ENCODE measurements at places on chromosomes 4 and X.

DNA sequence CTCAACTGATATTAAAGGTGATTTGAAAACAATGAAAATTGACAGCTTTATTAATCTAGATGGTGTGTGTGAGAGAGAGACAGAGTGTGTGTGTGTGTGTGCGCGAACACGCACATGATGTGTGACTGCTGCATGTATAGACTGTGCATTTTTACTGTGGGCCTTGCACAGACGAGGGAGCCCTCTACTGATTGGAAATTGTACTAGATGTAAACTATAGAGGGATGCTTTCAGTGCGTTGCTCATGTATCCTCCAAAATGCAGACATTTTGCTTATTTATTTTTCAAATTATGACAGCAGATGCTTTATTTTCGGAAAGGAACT, 168.4 kb upstream of the GK2 start:
- no peak for DNase-seq

GRCh38 chr4:162852642-162853041, 314.0 kb downstream of the NAF1 start:
- DNase-seq = no peak

- DNase-seq = no peak
These were observed 153.5 kb downstream of the PCDH18 start for GRCh38 chr4:137378821-137379220.

DNA sequence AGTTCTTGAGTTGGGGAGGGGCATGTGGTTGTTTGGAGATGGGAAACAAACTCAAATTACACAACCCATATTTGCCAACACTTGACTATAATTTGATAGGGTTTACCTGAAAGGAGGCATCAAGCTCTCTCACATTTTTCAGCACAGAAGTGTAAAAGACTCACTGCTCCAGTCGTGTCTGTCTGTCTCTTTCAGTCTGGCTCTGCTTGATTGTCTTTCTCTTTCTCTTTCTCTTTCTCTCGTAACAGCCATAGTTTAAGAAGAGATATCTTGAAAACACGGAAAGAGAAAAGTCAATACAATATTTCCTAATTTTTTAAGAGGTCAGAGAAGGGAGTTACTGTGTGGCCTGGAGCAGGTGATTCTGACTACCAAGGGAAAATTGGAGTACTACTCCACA, 413.6 kb upstream of the CXorf51A start:
- no peak for DNase-seq

DNA sequence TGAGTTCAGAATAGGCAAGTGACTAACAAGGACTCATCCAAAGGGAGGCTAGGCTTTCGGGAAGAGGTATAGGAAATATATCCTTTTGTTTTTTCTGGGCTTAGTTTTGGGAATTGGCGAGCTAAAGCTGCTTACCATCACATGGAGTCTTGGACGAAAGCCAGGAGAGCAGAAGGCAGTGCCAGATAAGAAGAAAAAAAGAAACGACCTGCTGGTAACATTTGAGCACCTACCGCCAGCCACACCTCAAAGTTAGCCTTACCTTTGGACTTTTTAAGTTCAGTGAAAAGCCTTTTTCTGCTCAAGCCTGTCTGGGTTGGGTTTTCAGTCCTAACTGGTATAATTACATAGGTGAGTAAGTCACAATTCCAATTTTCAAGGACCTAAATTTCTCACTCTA, 85.1 kb upstream of the LCORL start:
- DNase-seq = no peak

DNA sequence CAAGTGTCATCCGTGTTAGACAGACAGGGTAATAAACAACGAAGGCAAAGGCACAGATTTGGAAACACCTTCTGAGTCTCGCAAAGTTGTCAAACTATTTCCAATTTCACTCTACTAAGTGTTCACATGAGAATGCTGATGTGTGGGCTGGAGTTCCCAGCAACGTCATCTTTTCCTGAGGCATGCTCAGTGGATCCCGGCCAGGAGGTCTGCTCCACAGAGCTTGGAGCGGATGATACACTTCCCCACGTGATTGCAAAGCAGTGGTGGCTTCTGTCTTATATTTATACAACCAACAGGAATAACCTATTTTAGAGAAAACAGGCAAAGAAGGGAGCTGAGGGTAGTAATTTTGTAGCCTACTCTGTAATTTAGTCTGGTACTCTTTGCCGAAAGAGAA, 40.1 kb upstream of the PDK3 start:
- no peak for DNase-seq

Data from stimulated activated CD4-positive, alpha-beta T cell treated with anti-CD3 and anti-CD28 coated beads, Interleukin-1b, Interleukin-23, amount 100 ng/mL, for 24 hours (primary cell).